ENCODE measurements at places on chromosomes 2 and 18. TPM values are rescaled to one million over a fixed set of nuclear protein-coding genes. Genes with fewer than 3 reads are reported as not detected.
A peak's percentile ranks its signal among the peaks of the same experiment; 100 is the strongest.

GRCh38 chr2:119426801-119427395, 4.8 kb upstream of the TMEM37 start:
- H3K4me1 ChIP-seq: peaks cover 6% of the 10 kb centered on the region
- no peak overlapping the region for H3K4me3 ChIP-seq
- peaks cover 40% of the 10 kb centered on the region for H3K27me3 ChIP-seq
- no peaks in the 10 kb centered on the region for H3K36me3 ChIP-seq
- no peak overlapping the region for H3K27ac ChIP-seq
- DNase-seq: peak; percentile 29

GRCh38 chr18:56853961-56854360, 202.8 kb downstream of the WDR7 start:
- H3K27ac ChIP-seq: no peak overlapping the region
- no peak for DNase-seq
- no peaks in the 10 kb centered on the region for H3K36me3 ChIP-seq
- H3K4me3 ChIP-seq: no peak overlapping the region

DNA sequence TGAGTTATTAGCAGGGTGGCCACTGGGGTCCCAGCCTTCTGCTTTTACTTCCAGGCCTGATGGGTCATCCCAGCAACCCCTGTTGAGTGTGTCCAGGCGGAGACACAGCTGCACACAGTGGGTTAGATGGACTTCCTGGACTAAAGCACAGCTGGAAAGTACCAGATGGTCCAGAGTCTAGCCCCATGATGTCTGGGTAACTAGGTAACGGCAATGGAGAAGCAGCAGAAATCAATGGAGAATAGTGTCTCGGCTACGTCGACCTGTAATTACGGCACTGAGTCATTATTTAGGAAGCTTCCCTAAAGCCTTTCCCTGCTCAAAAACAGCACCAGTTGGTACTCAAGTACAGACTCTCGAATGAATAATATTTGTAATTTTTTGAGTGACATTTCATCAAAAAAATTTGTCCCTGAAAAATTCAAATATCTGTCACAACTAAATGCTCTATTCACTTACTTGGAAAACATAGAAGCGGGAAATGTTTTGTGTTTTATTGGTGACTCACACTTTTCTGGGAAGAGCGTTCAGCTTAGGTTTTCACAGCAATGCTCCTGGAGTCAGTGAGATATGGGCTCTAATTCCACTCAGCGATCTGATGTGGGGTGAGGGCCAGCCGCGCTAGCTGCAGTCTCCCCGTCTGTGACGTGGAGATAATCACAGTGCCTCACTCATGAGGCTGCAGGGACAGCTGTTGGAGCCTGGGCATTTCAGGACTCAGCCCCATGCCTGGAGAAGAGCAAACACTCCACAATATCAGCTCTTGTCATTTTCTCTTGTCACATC, 16.2 kb upstream of the ARL4C start:
- peaks cover 3% of the 10 kb centered on the region for H3K4me1 ChIP-seq
- H3K36me3 ChIP-seq: no peaks in the 10 kb centered on the region
- no peak for DNase-seq
- no peak overlapping the region for H3K27ac ChIP-seq
- peaks cover 13% of the 10 kb centered on the region for H3K27me3 ChIP-seq

Gene CCNT2
- 26.2 TPM for total RNA-seq

Gene AFF3
- 4.3 TPM for total RNA-seq
